Anterior cingulate cortex (tissue), 58 donors: ENCODE measurements at places on chromosomes 16 and 17.

DNA sequence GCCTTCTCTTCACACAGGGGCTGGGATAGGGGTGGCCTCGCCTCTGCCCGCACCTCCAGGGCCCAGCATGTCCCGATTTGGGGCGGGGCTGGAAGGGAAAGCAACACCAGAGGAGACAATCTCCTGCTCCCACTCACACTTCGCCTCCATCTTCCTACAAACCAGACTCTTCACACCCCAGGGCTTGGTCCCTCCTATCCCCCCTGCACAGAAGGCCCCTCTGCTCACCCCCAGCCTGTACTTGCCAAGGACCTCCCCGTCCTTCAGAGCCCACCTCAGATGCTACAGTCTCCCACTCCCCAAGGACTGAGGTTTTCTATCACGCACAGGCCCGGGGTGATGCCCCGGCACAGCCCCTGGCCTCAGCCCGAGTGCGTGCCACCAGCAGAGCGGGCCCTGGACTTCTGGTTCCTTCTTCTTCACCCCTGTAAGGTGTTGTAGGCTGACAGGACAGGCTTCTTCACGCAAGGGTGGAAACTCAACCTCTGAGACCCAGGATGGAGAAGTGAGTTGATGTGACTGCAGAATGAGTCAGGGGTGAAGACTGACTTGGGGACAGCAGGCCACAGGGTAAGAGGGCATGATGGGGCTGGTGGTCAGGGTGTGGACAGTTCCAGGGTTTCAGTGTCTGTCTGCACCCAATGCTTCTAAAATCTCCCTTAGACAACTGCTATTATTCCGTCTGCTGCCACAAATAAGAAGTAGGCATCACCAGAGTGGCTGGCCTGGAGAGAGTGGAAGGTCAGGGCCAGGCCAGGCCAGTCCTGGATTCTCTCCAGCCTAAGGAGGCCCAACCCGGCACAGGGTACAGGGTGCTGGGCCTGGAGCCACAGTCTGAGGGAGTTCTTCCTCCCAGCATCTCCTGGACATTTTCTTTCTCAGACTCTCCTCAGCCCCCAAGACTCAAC, 2.5 kb downstream of the ITGAE start:
- DNase-seq = no peak

DNA sequence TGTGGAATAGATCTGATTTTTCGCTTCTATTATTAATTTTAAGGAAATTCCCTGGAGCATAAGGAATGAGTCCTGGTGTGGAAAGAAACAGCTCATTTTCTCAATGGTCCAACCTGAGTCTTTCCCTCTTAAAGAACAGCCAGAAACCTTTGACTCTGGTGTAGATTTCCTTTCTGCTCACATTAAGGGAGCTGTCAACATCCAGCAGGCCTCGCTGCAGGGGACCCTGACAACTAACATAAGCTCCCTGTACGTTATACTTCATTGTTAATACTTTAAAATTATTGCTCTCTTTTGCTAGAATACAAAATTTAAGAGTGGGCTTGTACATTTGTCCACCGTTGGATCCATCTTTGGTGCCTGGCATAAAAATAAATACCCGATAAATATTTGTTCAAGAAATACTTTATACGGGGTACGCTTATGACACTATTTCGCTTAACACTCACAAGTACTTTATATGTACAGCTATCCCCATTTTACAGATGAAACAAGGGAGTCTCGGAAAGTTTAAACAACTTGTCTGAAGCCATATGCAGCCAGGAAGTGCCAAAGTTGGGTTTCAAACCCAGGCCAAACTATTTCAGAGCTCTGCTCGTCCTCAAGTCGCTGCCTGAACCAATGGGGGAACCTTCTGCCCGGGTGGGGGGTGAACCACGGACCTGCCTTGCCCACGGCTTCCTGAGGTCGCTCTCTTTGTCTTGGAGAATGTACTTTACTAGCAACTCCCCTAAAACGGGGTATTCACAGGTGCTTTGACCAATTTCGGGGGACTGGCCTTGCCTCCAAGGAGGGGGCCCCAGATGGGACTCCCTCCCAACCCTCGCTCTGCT, 611 bp downstream of the SMARCE1 start:
- no peak for DNase-seq

DNA sequence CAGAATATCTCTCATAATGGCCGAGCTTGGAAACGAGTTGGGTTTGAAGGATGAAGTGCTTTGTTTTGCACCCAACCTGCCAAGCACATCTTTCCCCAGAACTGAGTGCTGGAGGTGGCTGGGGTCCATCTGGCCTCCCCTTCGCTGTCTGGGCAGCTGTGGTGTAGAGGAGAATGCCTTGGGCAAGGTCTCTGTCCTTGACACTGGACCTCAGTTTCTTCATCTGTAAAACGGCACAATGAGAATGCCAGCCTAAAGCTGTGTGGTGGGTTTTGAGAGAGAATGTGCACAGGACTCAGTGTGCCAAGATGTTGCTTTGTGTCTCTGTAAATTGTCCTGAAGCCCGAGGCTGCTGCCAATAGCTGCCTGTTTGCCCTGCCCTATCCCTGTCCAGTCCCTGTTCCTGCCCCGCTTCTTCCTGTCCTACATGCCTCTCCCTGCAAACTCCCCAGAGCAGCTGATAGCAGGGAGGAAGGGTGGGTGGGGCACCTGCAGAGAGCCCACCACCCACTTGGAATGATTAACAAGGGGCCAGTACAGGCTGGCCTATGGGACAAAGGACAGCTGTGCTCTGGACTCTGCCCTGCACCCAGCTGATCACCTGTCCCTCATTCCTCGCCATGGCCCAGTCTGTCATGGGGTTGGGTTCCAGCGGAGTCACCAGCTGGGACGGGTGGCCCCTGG, 15.3 kb downstream of the LASP1 start:
- DNase-seq = no peak

DNA sequence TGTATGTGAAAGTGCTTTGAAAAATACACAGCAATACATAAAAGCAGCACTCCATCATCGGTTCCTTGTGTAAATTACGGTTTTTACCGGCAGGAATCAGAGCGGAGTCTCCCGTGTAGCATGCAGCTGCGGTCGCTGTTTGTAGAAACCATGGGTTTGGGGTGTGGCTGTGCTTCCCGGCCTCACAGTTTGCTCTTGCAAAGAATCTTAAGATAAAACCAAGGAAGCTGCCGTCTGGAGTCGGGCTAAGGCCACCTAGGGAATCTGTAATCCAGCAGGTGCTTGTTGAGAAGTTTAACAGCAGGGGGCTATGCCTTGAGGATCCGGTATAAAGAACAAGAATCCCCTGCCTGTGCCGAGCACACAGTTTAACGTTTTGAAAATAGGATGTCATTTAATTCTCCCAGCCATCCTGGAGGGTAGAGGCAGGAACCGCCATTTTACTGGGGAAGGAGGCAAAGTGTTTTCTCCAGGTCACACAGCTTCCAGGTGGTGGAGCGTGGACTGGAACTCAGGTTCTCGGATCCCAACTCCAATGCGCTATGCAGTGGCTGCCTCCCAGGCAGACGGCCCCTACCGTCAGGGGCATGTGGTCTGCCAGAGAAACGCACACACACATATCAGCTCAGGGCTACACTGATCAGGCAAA, 6.0 kb upstream of the TLCD3A start:
- no peak for DNase-seq

- DNase-seq = peak; percentile 2
These were observed 80.3 kb upstream of the GOT2 start for GRCh38 chr16:58814348-58814801.

DNA sequence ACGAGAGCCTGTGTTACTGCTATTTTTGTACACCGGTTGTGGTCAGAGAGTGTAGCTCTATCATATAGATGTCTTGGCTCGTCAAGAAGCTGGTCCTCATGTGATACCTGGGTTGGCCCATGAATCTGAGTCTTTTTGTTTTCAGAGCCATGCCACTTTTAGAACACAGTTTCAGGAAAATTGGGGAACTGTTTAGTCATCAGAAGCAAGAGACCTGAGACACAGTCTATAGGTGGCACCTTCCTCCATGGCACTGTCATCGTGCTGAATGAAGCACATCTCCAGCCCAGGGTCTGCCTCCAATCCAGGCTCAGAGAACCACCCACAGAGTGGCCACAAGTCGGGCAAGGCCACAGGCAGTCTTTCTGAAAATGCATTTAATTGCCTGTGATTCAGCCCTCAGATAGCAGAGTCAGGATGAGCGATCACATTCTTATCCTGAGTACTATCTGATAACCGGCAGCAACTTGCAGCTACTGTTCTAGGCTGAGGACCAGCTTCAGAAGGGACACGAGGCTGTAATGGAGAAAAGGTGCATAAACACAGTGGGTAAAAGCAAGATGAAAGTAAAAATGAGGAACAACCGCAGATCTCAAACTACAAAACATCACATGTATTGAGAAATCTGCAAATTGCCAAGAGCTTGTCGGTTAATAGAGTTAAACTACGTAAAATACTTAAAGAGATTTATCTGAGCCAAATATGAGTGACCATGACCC, 14.2 kb upstream of the HAPSTR1 start:
- DNase-seq = no peak

DNA sequence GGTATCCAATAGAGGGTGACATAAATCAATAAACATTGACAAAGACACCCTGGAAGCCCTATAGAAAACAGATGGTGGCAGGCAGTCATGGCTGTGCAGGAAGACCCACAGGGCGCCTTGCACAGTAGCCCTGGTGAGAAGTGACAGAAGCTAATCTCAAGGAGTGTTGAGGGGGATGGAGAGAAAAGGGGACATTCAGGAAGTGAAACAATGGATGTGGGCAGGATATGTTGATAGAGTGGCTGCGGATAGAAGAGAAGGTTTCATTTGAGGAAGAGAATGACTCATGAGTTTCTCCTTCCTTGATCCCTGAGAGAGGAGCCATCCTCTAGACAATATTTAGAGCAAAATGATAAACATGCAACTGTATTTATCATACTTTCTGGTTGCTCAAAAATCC, 468.8 kb upstream of the HSBP1 start:
- no peak for DNase-seq

GRCh38 chr16:30070490-30070889, 4.9 kb downstream of the ALDOA start:
- no peak for DNase-seq

DNA sequence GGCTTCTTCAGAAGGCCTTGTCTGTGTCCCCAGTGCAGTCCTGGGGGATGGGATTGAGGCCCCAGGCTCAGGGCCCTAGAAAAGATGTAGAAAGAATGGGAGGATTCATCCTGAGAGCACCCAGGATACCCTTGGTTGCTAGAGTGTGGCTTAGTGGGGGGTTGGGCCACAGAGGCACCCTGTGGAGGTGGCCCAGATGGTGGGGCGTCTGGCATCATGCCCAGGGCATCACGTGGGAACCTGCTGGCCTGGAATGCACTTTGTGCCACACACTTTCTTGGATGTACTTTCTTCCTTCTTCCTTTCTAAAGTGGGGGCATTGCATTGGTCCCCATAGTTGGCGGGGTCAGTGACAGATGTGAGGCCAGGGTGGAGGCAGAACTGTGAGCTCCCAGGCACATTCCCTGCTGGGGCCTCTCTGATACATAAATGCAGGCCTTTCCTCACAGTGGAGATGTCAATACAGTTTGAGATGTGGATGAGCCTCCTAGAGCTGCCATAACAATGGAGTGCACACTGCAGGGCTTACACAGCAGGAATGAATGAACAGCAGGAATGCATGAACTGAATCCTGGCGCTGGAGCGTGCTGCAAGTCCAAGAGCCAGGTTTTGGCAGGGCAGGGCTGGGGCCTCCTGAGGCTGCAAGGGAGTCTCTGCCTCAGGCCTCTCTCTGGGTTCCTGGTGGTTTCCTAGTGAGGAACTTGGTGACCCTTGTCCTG, 43.3 kb downstream of the MGAT5B start:
- no peak for DNase-seq

- no peak for DNase-seq
These were observed 100.9 kb downstream of the PARN start for GRCh38 chr16:14529010-14529669.

- DNase-seq = no peak
These were observed 4.3 kb upstream of the ADGRG1 start for GRCh38 chr16:57624044-57624688.

DNA sequence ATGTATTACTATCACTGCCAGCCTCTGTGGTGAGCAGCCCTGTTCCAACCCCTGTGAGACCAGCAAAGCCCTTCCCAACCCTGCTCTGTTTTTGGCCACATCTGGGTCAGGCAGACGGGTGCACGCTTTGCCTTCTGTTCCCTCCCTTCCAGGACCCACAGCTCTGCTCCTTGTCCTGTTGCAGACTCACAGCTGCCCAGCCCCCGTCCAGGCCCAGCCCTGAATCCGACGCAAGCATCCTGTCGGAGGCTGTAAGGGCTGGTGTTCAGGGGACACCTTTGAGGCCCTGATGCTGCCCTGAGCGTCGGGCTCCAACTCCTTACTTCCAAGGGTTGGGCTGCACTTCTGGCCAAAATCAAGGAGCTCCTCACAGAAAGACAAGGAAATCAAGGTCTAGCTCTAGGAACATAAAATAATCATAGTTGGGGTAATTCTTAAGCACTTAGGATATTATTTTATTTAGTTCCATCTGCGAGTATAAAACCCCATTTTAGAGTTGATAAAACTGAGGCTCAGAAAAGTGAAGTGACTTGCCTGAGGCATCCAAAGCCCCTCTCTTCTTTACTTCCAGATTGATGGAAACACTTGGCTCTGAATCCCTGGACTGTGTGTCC, 14.3 kb upstream of the SRCIN1 start:
- DNase-seq = no peak

GRCh38 chr17:18226284-18226945, 980 bp downstream of the LLGL1 start:
- DNase-seq = no peak

DNA sequence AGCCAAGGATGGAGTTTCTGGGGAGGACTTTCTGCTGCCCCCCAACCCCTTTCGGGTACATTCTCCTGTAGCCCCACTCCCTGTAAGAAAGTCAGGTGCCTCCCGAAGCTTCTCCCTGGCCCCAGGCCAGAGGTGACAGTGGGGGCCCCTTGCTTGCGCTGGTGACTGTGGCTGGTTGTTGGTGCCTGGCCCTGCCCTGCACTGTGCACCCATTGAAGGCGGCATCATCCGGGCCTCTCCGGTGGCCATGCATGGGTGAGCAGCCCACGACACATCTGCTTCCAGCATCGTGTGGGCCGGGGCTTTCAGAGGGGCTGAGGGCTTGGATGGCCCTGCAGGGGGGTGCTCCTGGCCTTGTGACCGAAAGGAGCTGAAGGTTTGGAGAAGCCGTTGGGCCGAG, 297.0 kb downstream of the SEC14L1 start:
- no peak for DNase-seq

DNA sequence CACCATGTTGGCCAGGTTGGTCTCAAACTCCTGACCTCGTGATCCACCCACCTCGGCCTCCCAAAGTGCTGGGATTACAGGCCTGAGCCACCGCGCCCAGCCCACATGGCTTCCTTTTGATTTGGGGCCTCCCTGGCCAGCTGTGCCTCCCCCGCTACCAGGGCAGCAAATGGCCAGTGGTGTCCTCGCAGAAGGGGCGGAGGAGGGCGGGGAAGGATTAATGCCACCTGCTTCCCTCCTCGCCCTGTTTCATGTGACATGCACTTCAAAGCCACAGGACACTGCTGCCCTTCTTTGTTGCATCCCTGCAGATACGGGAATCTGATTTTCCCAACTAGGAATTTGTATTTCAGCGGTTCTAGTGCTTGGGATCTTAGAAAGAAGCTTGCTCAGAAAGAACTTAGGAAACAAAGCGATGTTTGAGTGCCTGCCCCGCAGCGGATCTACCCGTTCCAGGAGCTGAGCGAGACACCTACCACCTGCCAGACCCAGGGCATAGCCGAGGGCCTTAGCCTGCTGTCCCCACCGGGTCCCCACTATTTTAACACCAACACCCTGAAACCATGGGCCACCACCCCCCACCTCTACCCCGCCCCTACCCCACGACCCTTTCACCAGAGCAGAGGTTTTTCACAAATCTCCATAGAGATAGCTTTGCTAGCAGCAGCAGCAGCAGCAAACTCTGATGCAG, 37.7 kb upstream of the CCDC182 start:
- no peak for DNase-seq

GRCh38 chr17:8922928-8923327, 42.6 kb downstream of the PIK3R5 start:
- DNase-seq = no peak

- DNase-seq = no peak
These were observed 15.6 kb upstream of the TMEM98 start for GRCh38 chr17:32912218-32912897.
